ENCODE measurements at places on chromosomes 3 and 15. TPM values are rescaled to one million over a fixed set of nuclear protein-coding genes. Genes with fewer than 3 reads are reported as not detected.

The CDHR4 gene
- not detected for total RNA-seq

The P2RY12 gene
- not detected for total RNA-seq

The TRIM59 gene
- not detected for total RNA-seq

GRCh38 chr3:42815826-42816225 is 6.6 kb downstream of the ACKR2 start:
- DNase-seq: no peak

DNA sequence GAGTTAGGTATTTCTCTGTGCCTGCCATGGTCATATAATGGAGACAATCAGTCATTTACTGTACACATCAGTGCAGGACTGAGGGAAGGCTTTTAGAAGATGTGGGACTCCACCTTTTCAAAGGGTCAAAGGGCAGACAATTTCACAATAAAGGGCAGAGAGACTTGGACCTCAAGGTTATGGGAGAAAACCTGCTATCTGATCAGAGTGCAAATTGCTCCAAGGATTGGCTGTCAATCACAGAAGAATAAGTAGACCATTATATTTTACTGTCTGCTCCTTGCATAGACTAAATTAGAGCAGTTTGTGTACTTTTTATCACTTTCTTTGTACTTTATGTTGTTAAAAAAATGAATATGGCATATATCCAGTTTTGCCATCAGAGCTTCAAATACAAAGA is 314.9 kb upstream of the ATP11B start:
- DNase-seq: no peak

GRCh38 chr3:4042070-4042469 is 242.8 kb downstream of the LRRN1 start:
- no peak for DNase-seq

DNA sequence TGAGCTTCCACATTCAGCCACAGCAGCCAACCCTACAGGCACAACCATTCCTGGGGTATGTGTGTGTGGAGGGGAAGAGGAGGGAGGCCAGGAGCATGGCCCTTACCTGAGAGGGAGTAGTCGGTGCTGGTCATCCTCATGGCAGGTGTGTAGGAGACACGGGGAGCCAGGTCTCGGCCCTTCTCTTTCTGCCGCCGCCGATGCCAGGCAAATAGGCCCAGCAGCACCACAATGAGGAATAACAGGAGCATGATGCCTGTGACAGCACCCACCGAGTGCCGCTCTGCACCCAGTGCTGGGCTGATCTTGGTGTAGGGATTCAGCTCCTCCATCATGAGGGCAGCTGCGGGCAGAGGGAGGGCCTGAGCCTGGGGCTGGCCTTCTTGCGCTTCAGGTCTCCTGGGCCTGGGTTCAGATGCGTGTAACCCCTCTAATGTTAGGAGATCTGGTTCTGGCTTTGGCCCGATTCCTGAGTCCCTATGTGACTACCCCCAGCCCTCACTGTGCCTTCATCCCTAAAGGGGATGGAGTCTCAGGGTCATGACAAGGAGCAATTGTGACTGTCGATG is 44.4 kb downstream of the RAB11A start:
- DNase-seq: no peak

GRCh38 chr15:88956263-88956662 is 43.1 kb upstream of the MFGE8 start:
- DNase-seq: no peak

DNA sequence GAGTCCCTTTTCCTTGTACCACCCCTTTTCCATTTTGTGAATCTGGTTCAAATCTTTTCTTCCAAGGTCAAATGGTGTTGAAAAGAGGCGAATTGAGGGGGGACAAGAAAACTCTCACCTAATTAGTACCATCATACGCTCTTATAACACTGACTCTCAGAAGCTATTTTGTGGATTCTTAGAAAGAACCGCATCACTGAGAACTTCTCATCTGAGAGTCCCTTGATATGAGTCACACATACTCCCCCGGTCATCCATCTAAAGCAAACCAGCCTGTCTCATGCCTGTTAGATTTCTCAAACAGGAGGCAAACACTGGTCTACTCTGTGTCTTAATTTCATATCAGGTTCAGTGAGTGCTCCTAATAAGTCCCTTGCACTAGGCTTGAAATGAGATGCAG is 76.5 kb upstream of the SPRED1 start:
- DNase-seq: no peak

Measured in ascending aorta (tissue), 2 donors.